Esophagus squamous epithelium (tissue), 5 donors: ENCODE measurements at places on chromosomes 3 and 15.

DNA sequence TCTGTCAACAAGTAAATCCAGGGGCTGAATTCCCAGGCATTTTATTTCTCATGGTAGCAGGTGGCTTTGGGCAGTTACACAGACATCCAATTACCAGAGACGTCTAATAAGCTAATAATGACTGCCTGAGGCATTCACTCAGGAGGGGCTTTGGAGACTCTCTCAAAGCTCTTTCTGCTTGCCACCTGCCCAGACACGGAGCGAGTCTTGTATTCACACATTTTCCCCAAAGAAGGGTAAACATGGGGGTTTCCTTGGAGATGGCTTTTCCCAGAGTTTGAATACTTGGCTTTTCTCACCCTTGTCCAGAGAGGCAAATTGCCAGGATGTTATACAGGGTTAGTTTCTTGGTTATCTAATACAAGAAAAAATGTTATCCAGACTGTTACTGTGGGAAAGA lies 132.6 kb downstream of the DIPK2A start:
- no peak for DNase-seq

DNA sequence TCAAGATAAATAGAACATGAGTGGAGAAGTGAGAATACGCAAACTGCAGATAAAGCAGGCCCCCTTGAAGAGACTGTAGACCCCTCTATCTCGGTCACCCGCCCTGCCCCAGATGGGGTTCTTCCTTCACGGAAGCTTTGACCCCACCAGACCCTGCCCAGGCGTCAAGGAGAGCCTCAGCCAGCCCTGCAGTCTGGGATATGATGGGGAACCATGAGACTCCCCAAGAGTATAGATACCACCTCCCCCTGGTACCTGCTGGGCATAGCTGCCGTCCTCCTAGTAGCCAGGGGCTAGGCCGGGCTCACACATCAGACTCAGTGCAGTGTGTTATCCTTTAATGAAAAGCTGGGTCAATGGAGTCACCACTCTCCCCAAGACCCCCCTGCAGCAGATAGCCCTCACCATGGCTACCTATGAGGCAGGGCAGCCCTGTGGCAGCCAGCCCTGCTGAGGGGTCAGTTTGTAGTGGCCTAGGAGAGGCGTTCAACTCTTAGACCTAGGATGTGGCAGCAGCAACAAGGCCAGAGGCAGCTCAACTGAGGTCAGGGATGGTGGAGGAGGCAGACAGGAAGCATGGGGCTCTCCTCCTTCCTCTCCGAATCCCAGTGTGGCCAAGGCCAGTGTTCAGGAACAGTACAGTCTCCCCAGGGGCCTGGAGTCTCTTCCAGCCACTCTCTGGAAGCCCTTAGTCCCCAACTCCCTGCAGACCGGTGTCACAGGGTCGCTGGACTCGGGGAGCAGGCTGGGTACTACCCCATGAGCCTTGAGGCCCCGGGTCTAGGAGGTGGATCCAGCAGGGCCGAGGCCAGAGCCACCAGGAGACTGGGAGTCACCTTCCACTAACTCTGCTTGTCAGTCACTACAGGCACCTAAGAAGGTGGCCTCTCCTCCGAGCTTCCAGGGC lies 26.1 kb downstream of the PLXNB1 start:
- DNase-seq, result no peak

DNA sequence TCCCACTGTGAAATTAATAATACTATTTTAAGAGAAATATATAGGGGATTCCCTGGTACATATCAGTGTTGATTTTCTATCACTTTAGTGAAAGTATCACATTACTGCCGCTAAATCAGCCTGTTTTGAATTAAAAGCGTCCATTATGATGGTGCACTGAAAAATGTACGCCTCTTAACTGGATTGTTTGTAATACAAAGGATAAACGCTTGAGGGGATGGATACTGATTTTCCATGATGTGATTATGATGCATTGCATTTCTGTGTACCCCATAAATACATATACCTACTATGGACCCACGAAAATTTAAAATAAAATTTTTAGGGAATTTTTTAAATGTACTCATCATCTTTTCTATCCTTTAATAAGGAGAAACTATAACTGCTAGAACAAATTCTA lies 478.6 kb downstream of the MAGI1 start:
- no peak for DNase-seq

GRCh38 chr3:194731506-194732073 lies 45.9 kb downstream of the FAM43A start:
- no peak for DNase-seq

GRCh38 chr3:184428561-184429175 lies 48.8 kb downstream of the CHRD start:
- no peak for DNase-seq

DNA sequence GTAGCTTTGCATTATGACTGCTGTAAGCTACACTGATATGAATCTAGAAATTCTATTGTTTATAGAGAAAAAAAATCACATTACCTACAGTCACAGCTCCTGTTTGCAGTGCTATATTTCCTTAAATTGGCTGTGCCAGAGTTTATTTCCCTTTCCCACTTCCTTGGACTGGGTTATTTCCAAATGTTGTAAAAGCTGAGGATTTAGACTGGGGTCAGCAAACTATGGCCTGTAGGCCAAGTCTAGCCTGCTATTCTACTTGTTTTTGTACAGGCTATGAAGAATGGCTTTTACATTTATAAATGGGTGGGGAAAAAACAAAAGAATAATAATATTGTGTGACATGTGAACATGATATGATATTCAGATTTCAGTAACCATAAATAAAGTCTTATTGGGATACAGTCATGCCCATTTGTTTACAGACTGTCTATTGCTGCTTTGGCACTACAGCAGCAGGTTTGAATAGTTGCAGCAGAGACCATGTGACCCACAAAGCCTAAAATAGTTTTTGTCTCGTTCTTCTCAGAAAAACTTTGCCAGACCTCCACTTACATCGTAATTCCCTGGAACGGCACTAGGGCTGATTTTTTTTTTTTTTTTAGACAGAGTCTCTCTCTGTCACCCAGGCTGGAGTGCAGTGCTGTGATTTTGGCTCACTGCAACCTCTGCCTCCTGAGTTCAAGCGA lies 7.8 kb downstream of the GLDN start:
- no peak for DNase-seq

DNA sequence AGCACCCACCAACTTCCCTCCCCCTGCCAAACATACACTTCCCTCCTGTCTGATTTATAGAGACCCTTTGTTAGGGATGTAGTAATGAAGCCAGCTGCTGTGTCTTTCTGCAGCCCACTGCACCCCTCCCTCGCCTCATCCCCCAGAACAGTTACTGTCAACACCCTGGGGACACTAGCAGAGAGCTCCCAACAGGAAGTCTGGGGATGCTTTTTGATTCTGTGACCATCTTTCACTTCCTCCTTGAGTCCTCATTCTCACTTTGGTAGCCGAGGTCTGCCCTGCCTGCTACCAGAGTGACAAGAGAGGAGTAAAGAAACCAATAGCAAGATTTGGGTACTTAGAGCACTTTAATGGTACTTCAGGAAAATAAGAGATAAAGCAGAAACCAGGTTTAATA lies 201.6 kb downstream of the SATB1 start:
- no peak for DNase-seq
